ENCODE measurements at places on chromosomes 11 and 22.

DNA sequence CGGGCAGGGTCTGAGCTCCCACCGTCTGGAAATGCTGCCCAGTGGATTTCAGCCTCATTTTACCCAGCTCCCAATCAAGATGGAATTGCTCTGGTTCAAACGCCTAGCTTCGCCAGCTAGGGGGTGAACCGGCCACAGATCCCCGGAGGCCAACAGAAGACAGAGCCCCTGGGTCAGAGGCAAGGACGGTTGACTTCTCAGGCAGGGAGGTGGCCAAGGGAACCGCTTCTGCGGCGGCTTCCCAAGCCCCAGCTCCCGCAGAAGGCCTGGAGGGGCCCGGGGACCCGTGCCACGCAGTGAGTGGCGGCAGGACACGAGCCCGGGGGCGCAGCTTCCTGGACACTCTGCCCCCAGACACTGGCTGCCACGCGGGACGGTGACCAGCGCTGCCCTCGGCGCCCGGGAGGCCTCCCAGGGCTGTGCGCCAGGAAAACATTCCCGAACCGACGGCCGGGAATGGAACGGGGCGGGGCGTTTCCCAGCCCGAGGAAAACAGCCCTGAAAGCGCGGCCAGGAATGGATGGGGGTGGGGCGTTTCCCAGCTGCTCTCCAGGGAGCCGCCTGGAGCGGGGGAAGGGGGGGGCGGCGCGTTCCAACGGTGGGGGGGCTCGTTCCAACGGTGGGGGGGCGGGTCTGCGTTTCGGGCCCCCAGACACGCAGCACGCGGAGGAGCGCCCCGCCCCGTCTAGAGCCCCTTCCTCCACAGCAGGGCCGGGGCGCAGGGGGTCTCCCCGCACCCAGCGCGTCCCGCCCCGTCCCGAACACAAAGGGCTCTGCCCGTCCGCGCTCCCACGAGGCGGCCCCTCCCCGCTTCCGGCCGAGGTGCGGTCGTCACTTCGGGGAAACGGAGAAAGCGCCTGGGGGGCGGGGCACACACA is 13.5 kb upstream of the B4GALNT4 start:
- peak; percentile 37 for DNase-seq

DNA sequence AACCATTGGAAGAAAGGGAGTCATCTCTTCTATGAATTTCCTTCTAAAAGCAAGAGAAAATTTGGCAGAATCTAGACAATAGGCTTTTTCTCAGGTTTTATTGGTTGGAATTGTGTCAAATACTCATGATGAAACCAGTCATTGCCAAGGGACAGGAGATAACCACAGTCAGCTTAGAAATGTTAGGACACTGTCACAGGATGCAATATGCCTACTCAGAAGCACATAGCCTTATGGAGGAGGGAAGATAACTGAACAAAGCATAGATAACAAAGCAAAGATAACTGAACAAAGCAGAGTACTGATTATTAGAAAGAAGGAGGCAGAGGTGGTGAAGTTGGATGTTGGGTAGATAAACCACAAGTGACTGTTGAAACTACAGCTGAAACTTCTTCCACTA is 303.5 kb upstream of the PDGFD start:
- DNase-seq, result no peak

GRCh38 chr11:134667505-134667904 is 255.5 kb upstream of the B3GAT1 start:
- no peak for DNase-seq

GRCh38 chr11:76185511-76185910 is 20.8 kb downstream of the WNT11 start:
- no peak for DNase-seq

GRCh38 chr11:44301564-44302271 is 8.2 kb downstream of the ALX4 start:
- DNase-seq, result no peak

DNA sequence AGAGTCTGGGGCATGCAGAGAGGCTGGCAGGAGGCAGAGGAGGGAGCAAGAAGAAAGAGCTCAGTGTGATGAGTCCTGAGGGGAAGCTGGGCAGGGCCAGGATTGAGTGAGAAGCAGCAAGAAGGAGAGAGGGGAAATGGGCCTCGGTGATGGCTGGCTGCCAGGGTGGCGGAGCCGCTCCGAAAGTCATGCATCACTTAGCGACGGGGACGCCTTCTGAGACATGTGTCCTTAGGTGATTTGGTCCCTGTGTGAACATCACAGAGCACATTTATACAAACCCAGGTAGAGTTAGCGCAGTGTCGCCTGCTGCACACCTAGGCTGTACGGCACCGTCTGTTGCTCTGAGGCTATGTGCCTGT is 15.1 kb downstream of the TBC1D22A start:
- DNase-seq, result no peak

DNA sequence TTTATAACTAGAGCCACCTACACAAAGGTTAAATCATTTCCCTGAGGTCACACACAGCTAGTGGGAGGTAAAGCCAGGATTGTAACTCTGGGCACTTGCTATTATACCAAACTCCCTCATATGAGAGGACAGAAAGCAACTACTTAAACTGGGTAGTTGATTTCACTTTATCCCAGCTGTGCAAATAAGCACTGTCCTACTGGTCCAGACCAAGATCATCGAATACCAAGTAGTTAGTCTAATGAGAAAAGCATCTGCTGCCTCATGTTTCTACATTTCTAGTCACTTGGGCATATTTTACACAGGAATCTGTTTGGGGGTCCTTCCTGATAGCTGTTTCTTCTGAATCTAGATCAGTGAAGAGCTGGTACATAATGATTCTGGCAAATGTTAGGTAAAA is 178.6 kb upstream of the NARS2 start:
- DNase-seq, result no peak

DNA sequence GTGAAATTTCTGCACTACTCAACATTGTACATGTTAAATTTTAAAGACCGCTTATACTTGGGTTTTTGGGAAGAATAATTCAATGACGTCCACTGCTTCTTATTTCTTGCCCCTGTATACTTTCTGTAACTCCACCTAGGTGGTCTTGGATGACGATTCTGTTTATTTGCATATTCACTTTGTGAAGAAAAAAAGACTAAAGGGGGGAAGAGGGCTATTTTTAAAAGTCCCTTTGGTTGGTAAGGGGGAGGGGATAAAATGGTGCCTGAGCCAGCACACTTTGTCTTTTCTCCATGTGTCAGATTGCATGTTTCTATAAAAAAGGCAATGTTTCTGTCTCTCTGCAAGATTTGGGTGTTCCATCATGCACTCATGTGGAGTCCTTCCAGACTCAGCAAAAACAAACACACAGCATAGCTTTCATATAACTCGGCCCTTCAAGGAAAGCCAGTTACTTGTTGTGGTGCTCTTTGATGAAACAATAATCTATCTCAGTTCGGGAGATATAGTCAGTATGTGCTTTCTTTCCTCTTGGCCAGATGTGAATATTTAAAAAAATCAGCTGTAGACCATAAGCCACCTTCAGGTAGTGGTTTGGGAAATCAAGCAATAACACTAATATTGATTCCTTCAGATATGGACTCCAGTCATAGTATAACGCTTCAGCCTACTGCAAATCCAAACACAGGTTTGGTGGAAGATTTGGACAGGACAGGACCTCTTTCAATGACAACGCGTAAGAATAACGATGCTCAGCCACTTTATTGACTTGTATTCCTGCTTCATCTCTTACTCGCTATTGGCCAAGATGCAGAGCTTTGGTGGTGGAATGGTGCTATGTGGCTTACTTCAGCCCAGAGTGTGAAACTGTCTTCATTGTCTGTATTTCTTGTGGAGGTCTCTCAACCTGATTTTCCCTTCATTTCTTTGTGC is 68.8 kb downstream of the CD44 start:
- DNase-seq, result no peak

DNA sequence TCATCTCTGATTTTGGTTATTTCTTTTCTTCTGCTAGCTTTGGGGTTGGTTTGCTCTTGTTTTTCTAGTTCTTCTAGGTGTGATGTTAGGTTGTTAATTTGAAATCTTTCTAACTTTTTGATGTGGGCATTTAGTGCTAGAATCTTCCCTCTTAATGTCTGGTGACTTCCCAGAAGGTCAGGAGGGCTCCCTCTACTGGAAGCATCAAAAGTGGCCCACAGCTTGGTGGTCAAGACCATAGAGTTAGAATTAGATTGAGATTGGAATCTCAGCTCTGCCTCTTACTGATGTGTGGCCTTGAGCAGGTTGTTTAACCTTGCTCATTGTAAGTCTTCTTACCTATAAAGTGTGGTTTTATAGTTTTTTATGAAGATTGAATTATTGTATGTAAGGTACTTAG is 99.3 kb downstream of the FDX1 start:
- DNase-seq, result no peak

DNA sequence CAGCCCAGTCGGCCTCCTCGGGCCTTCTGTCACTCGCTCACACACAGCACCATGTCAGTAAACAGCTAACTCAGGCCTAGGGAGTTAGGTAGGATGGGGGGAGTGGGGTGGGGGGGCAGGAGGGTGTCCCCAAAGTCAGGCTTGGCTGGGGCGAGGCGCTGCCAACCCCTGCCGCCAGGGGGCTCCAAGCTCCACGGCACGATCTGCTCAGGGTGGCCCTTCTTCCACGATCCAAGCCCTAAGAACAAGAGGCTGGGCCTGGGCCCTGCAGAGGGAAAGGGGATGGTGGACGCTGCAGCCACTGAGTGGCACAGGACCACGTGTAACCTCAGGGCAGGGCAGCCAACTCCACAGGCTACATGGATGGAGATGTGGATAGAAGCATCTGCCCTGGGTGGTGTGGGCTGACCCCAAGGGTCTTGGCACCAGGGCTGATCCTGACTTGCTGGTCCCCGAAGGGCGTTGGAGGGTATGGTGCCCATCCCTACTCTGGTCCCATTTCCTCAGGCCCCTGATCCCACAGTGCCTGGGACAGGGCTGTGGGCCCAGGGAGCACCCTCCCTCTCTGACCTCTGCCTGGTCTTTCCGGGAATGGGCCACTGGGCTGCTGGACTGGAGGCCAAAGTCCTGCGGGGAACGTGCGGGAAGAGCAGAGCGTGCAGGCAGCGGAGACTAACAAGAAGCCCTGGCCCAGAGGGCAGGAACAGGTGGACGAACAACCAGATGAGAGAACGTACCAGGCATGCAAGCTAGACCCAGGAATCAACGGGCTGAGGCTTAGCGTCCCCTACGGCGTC is 29.1 kb upstream of the TXNRD2 start:
- DNase-seq, result peak; percentile 64

DNA sequence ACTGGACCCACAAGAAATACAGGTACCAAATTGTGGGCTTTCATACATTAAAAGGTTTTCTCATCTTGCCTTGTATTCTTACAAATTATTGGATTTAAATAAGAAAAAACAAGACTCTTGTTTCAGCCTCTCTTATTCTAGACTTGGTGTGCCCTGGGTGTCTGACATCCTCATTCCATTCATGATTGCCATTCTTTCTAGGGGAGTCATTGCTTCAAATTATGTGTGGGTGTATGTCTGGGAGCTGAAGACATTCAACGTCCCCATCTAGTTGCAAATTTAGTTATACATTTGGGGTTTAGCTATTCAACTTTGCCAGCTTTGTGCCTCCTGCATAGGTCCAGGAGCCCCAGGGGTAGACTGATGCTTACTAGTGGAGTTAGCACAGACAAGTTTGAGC is 18.1 kb downstream of the MAML2 start:
- DNase-seq, result no peak

DNA sequence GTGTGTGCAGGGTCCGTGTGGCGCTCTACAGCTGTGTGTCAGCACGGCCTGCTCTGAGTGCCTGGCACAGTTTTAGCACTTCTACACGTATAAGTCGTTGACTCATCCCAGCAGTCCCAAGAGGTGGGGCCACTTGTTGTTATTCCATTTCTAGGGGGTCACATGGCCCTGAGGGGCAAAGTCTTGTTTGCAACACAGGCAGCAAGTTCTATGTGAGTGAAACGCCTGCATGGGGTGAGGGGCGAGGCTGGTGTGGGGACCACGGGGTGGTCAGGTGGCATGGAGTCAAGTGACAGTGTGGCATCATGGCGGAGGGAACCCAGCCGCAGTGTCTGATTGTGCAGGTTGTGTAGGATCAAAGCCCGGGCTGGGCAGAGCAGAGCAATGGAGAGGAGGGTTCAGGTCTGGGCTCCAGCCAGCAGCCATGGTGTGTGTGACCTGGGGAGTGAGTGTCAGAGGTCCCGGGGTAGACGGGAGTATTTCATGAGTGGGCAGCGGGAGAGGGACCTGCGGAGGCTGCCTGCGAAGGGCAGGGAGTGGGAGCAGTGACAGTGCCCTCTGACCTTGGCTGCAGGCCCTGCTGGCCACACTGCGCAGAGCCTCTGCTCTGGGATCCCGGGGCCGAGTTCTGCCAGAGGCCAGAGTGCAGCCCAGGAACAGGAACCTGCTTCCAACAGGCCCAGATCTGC is 27.9 kb downstream of the SHANK3 start:
- DNase-seq, result no peak

- no peak for DNase-seq
Observed at GRCh38 chr11:20644360-20644759, 25.0 kb upstream of the NELL1 start.

- DNase-seq, result no peak
Observed at GRCh38 chr11:109264128-109264527, 157.9 kb upstream of the C11orf87 start.

- no peak for DNase-seq
Observed at GRCh38 chr11:132496341-132496740, 1036.0 kb downstream of the OPCML start.

- no peak for DNase-seq
Observed at GRCh38 chr11:71384561-71384960, 63.6 kb downstream of the DHCR7 start.

GRCh38 chr11:45209891-45210699 is 63.7 kb downstream of the PRDM11 start:
- no peak for DNase-seq

DNA sequence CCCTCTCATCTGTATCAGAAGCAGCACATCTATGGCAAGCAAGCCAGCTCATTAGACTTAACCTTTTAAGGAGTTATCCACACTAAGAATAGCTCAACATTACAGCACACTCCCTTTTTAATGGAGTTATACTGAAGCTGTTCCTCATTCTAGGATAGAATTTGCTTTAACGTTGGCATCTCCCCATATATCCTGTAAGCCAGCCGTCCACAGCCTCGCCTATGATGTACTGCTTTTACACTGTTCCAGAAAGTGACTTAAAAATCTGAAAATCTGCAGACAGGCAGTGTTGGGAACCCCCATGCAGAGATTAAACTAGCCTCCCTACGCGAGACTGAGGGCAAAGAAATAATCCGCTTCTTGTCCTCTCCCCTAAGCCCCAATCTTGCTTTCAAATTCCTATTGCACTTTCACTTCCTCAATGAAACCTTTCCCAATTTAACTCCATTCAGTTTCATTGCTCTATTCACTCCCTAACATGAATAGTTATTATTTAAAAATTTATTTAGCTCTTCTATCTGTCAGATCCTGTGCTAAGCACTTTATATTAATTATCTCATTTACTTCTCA is 225.0 kb downstream of the BLID start:
- no peak for DNase-seq

- no peak for DNase-seq
Observed at GRCh38 chr11:103257360-103257759, 148.1 kb downstream of the DYNC2H1 start.

- DNase-seq, result no peak
Observed at GRCh38 chr11:125264100-125265022, 99.8 kb downstream of the PKNOX2 start.

DNA sequence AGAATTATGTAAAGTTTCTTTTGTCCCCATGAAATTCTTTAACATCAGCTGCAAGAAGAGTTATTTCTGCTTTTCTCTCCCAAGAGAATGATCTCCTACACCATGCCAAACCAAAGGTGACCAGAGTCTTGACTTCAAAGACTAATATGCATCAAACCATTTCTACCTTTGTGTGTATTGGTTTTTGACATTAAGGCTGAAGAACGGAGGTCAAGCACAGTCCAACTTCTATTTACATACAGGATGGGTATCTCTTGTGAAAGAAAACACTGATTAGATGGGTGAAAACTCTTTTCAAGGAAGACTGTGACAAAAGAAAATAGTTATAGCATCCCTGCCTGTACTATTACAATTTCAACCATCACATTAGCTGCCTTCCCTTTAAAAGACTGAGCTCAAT is 256.3 kb downstream of the CADM1 start:
- DNase-seq, result no peak

All from activated T-helper 1 cell treated with anti-CD3 and anti-CD28 coated beads, Interleukin-2, amount 50 U/mL, for 16 hours (primary cell).